ENCODE measurements at places on chromosomes 5 and 9.

DNA sequence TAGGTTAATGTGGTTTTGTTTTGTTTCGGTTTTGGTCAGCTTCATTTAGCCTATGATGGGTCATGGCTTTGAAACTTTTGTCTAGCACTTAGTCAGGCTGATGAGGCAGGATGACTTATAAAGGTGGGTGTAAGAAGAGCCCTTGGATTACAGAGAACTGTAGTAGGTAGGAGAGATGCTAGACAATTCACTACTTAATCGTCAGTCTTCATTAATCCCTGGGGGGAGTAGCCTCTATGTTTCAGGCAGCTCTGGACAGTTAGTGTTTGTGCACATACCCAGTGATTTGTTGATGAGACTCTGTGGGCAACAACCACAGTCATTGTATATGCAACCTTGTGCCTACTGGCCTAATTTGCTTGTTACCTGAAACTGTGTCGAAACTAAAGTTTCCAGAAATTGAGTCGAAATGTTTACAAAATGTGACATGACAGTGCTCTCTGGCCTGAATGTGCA lies 113.3 kb downstream of the MTREX start:
- no peak for DNase-seq

DNA sequence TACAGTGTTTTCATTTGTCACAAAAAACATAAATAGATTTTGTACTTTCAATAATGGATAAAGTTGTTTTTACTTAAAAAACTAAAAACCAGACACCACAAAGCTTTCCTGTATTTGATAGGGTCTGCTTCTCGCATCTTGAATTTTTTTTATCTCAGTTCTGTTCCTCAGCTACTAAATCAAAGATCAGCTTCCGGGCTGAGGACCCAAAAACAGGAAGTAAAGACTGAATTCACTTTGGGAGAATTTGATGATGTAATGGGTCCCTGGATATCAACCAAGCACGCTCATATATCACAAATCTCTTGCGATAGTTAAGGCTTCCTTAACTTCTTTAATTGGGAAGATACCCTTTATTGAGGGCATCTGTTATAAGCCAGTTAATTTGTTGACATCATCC lies 24.1 kb downstream of the ITK start:
- no peak for DNase-seq

- no peak for DNase-seq
Measured at GRCh38 chr9:100869326-100869725, 159.2 kb upstream of the PLPPR1 start.

GRCh38 chr9:12719431-12719830 lies 26.2 kb downstream of the TYRP1 start:
- no peak for DNase-seq

DNA sequence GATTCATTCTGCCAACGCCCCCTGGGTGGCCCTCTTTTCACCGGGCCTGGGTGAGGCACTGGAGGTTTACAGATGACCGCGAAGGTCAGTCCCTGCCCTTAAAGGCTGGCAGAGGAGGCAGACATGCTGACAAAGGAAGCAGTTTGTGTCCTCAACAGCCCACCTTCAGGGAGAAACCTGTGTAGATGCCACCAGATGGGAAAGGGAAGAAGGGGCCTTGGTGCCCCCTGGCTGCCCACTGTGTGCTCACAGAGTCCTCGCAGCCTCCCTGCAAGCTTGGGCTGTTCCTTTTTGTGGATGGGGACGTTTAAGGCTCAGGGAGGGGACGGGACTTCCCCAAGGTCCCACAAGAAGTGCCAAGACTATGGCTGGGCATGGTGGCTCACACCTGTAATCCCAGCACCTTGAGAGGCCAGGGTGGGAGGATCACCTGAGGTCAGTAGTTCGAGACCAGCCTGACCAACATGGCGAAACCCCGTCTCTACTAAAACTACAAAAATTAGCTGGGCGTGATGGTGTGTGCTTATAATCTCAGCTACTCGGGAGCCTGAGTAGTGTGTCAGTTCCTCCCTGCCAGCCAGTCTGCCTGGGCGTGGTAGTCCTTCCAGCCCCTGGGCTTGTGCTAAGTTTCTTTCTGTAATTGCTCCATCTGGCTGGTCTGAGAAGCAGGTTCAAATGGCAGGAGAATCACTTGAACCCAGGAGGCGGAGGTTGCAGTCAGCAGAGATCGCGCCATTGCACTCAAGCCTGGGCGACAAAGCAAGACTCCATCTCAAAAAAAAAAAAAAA lies 36.2 kb downstream of the NEK6 start:
- DNase-seq = no peak

DNA sequence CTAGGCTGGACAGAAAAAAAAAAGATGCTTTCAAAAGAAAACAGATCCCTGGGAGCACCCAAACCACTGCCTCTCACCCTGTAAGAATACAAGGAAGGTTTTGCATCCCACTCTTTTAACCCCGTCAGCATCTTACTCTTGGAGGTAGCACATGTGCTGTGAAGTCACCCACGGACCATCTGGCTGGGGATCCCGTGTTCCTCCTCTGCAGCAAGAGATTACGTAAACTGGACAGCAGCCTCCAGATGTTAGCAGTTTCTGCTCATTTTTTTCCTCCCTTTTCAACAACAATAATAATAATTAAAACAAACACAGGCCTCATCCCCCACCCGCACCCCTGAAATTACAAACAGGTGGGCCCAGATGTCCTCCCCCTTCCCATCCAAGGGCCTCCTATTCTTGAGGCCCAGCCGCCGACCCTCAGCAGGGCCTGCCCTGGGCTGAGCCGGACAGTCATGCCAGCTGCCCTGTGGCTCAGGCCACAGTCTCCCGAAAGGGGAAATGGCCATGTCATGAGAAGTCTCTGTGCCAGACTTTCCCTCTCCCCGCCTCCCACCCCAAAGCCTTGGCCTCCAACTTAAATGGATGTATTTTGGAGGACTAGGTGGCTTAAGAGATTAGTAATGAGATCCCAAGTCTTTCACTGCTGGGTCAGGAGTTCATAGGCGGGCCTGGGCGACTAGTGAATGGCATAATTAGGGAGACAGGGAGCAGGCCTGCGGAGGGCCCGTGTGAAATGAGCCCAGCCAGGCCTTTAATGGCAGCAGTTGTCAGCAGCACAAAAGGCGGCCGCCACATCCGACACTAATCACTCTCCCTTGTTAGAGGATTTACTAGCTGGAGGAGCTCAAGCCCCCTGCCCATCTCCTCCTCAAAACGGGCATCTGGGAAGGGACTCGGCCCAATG lies 165.1 kb downstream of the PAPPA start:
- DNase-seq = no peak

Measured in stimulated activated CD8-positive, alpha-beta memory T cell treated with anti-CD3 and anti-CD28 coated beads, Interleukin-2, amount 100 ng/mL, for 1 hour (primary cell).